HFFc6 (cell line): ENCODE measurements at places on chromosomes 3 and 15.

- no peak for DNase-seq
Observed at GRCh38 chr3:162865466-162865865, 1368.9 kb downstream of the OTOL1 start.

- DNase-seq = no peak
Observed at GRCh38 chr3:189292667-189293484, 121.1 kb downstream of the TPRG1 start.

GRCh38 chr3:60809857-60810610 lies 441.2 kb downstream of the FHIT start:
- DNase-seq = no peak

DNA sequence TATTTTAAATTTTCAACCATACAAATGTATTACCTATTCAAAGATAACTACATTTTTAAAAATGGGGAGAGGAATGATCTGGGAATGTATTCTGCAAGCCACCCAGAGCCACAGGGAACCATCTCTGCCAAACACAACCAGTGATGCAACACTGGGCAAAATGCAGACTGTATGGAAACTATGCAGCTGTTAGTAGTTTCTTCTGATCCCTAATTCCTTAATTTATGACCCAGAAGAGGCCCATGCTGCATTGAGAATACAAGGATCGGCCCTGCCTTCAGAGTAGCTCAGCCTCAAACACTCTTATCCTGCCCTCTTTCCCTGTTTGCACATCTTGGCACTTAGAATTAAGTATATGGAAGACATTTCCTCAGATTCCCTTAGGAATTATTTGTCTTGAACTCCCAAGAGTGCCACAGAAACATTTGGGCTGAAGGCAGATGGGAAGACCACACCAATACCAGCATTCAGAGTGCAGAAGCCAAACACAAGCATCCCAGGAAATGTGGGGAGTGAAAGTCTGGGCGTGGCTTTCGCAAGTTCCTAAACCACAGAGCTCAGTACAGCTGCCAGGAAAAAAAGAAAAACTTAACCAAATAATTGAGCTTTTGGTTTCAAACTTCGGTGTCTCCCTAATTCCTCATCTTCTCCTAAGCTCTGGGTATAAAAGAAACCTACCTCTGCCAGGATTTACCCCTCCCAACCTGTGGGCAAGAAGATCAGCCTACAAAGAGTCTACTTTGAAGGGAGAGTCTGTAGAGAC lies 5.3 kb downstream of the SNUPN start:
- peak; percentile 16 for DNase-seq

- peak; percentile 55 for DNase-seq
Observed at GRCh38 chr3:187679638-187680396, 9.6 kb upstream of the SST start.

DNA sequence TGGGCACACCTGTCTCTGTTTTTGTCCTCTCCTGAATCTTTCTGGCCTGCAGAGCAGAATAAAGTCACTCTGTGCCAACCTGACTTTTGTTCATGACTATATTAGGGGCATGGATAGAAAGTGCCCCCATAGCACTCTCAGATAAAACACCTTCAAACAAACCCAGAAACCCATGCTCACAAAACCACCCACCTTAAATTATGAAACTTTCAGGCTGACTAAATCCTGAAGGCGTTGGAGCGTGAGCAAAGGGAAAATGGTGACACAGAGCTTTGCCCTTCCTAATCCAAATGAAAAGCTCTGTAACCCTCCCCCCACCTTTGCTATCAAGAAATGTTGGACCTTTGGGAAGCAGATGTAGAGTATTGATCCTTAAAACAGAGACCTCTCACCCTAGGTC lies 138.9 kb downstream of the IGF1R start:
- no peak for DNase-seq

GRCh38 chr3:175456466-175456865 lies 597.3 kb downstream of the NAALADL2 start:
- no peak for DNase-seq

DNA sequence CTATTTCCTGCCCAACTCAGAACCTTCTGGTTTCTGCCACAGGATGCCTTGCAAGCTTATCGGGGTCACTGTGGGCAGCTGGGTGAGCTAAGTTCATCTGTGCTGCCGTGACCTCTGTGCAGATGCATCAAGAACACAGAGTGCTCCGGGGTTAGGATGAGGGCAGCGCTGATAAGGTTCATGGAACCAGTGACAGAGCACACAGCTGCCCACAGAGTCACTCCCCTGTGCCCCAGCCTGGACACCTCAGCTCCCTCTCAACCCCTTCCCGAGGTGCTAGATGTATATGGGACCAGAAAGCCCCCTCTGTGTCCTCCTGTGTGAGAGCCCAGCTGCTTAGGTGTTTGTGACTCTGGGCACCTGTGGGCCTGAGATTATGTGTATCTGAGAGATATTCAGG lies 15.8 kb upstream of the ALAS1 start:
- no peak for DNase-seq

GRCh38 chr3:12372741-12373280 lies 83.9 kb downstream of the PPARG start:
- no peak for DNase-seq

- DNase-seq = no peak
Observed at GRCh38 chr3:126731044-126731443, 27.0 kb downstream of the CHCHD6 start.

- DNase-seq = no peak
Observed at GRCh38 chr3:107592073-107592472, 69.3 kb downstream of the BBX start.

DNA sequence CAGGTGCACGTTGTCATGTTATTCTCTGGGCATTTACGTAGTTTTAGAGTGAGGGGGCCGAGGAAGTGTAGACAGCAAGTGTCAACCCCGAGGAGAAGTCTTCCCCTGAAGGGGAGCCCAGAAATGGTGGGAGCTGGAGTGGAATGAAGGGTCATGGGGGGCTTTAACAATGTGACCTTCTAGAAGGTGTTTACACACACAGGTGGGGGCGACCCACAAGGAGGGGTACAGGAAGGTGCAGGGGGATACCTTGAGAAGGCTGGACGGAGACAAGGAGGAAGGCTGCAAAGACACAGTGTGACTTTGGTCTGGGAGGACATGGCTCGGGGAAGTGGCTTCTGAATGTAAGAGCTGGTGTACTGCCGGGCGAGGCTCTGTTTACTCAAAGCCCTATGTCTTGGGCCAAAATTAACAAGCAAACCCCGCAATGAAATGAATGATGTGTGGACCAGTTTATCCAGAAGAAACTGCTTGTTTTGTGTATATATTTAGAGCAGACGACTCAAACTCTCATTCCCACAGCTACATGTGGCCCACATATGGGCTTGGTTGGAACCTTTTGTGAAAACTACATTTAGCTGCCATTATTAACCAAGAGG lies 18.7 kb downstream of the TRPM1 start:
- DNase-seq = no peak

- DNase-seq = peak; percentile 72
Observed at GRCh38 chr15:92899948-92900730, at the start of gene CHD2. CHD2 (plus strand) TSS chr15:92900324; CDS start chr15:92901238, 914 bp downstream.

DNA sequence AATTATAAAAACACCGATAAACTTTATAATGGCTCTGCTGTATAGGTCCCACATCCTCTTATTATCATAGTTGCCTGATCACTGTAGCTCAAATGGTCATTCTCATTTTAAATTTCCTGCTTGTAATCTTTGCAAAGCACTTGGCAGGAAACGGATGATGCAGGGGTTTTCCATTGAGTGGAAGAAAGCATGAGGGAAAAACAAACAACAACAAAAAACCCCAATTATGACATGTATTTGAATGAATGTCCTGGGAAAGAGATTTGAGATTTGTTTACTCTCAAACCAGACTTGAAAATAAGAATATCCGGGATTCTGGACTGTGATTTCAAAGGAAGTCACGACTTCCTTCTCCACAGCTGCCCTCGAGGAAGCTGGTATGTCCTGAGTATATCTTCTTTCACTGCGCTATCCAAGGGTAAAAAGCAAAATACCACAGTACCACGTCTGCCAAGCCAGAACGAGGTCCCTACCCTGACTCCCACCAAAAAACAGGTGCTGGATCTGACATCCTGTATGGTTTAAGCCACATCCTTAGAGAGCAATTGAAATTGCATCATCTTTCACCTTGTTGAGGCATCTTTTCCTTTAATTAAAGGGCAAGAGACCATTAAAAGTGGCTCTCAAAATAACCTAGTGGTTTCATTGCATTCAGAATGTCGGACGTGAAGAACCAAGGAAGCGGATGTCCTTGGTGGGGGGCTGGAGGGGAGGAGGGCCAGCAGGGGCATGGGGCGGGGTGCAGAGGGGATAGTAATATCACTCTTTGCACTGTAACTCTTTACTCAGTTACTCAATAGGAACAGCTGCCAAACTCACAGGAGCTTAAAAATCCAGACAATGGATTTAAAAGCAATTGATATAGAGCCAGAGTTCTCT lies 13.5 kb upstream of the TIPIN start:
- no peak for DNase-seq

- DNase-seq = no peak
Observed at GRCh38 chr15:78069462-78070029, 8.0 kb downstream of the TBC1D2B start.

GRCh38 chr15:75201616-75202250 lies at the start of gene C15orf39:
C15orf39 (plus strand) TSS chr15:75201882; CDS start chr15:75206049, 4,167 bp downstream.
- peak; percentile 26 for DNase-seq

DNA sequence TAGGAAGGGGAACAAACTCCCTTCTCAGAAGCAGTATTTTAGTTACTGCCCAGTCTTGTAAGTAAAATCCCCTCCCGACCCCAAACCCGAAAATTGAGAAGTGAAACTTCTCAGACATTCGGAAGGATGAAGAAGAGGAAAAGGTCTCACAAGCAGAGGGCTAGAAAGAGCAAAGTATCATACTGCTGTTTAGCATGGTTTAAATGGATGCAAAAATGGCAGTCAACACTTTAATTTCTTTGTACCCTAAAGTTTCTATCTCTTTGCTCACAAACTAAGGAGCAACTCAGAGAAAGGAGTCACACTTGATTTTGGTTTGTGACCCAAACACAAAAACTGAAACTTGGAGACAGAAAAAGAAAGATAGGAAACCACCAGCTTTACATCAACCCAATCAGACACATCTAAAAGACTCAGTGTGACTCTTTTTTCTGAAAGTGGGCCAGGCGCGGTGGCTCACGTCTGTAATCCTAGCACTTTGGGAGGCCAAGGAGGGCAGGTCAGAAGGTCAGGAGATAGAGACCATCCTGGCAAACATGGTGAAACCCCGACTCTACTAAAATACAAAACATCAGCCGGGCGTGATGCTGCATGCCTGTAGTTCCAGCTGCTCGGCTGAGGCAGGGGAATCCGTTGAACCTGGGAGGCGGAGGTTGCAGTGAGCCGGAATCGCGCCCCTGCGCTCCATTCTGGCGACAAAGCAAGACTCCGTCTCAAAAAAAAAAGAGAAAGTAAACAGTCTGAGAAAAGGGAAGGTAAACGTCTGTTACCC lies 63.2 kb upstream of the ATP11B start:
- no peak for DNase-seq

DNA sequence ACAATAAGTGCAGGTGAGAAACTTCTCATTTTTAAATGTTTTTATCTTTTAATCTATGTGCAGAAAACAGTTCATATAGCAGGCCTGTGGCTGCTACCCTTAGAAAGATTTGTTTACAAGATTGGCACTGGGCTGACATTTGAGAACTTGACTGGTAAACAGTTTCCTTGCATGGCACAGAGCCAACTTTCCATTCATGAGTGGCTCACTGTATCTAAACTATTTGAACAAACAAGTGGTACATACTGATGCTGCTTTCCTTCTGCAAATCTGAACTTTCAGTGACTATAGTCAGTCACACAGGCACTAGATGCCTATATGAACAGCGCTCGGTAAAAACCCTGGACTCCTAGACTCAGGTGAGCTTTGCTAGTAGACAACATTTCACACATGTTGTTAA lies 6.3 kb upstream of the GTPBP8 start:
- DNase-seq = no peak

DNA sequence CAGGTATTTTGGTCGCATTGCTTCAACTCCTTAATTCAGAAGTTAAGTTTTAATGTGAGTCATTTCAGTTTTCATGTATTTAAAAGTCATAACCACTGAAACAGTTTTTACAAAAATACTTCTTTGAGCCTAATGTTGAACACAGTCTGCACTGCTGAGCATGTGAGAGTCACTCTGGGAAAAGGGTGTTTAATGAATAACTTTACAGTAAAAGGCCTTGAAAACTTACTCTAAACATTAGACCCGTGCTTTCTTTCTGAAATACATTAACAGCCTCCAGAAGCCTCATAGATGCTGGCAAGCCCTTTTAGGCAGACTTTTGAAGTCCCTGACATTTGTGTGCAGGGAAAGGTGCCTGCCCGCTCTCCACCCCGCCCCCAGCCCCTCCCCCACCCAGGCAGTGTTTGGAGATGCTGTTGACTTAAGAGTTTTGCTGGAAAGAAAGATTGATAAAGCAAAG lies 68.9 kb upstream of the NR2F2 start:
- no peak for DNase-seq

- no peak for DNase-seq
Observed at GRCh38 chr3:168722091-168722490, 626.4 kb upstream of the GOLIM4 start.

GRCh38 chr3:143119974-143120715 lies 574 bp downstream of the CHST2 start:
- DNase-seq = no peak

DNA sequence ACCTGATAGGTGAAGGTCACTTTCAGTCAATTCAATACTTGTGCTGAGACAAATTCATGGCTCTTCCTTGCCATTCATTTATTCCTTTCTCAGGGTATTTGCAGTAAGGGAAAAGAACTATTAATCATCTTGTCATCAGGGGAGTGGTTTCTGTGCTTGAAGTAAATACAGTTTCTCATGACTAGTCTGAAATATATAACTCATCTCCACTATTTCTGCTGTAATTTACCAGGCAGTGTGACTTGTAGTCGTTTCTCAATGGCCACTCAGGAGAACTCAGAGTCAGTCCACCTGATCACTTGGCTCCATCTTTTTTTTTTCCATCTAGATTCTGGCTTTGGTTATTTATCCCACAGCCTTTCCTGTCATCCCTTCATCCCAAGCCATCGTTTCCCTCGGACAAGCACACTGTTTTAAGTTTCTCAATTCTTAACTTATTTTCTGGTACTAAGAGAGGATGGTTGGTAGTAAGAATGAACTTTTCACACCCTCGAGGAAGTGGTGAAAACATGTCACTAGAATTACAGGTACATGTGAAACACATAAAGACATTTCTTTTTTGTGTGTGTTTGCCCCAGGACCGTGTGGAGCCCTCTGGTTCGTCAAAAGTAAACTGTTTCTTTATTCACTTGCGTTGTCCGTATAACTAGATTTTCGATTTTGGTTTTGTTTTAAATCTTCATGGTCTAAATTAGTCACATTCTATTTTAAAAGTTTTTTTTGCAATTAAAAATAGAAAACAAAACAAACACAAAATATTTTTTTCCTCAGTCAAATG lies 620.2 kb downstream of the ZBBX start:
- no peak for DNase-seq
